ENCODE measurements at places on chromosomes 7 and 10.

- DNase-seq: no peak
Observed at GRCh38 chr10:97479939-97480338, 18.3 kb downstream of the MMS19 start.

- DNase-seq: no peak
Observed at GRCh38 chr10:120883071-120883470, 31.9 kb downstream of the WDR11 start.

DNA sequence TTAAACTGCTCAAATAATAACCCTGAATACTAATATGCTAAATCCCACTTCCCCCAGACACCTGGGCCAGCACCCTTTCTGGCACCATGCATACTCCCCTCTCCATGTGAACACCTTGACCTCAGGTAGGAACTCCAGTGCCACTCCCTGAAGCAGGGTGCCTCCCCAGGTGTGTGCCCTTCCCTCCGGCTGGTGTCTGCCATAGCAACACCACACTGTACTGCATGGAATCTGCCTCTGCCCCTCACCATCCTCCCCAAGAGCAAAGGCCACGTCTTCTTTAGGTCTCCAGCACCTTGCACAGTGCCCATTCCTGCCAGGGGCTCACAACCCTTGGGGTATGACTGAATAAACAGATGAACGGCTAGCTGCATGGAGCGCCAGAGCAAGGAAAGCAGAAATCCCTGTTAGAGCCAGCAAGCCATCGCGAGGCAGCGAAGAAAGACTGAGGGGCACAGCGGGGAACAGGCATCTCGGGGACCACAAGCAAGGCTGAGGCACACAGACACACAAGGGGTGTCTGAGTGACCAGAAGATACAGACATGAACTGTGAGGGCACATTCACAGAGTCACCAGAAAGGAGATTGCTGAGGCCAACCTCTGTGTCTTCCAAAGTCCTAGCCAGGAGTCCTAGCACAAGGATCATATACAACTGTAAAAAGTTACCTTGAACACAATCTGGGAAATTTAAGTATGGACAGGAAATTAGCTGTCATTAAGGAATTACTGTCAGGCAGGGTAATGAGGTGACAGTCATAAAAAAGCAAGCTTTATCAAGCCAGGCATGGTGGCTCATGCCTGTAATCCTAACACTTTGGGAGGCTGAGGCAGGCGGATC is 25.7 kb downstream of the COBL start:
- DNase-seq: no peak

DNA sequence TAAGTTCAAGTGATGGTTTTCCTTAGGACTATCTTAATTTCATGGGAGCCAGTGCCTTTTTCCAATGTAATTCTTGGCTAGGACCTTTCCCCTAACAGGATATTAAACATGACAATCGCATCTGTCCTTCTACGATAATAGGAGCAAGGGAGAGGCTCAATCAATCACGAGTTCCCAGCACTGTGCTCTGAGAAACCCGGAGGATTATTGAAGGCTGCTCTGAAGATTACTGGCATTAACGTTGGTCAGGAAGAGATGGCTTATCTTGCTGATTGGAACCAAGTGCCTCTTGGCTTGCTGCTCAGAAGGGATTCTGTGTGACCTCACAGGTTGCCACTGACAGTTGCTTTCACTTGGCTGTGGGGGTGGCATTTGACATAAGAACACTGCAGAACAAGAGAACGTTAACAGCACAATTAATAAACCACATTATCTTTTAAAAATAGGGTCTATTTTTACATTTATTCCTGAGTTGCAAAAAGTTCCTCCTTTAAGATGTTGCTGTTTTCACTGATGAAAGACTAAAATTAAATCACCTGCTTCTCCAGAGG is 252.1 kb upstream of the TAC1 start:
- no peak for DNase-seq

DNA sequence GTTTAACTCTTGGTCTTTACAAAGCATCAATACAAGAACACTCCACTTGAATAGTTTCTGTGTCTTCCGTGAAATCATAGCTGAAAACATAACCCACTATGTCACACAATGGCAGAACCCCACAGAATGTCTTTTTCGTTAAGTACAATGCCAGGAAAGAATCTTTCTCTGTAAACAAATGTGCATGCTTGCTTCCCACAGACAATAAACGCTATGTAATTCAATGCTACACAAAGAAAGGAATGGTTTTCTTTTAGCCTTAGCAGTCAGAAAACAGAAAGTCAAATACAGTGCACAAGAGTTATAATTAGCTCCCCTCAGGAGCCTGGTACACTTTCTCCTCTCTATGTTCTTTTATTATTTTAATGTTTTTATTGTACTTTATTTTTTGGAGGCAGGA is 186.1 kb downstream of the SRPK2 start:
- DNase-seq: no peak

DNA sequence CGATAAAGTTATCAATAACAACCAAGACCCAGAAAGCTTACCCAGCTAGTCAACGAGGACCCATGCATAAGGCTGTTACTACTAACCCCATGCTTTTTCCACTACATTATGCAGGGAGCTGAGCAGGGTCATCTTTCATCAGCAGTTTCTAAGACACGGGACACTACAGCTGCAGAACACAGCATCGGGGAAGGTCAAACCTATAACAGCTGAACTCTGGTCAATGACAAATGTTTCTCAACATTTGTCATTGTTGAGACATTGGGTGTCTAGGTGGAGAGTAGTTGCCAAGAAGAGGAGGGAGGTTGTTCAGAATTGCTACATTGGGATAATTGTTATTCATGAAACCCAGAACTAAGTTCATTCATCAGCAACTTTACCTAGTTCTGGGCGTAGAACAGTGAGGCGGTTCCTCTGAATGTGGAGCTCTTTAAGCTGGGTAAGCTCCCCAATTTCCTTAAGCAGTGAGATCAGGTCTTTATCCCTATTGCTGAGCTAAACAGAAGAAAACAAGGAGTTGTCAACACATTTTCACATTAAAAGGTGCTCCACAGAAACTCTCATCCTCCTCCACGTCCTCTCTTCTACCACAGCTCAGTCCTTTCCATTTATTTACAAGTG is 105.6 kb downstream of the ZNF22 start:
- DNase-seq: no peak

- no peak for DNase-seq
Observed at GRCh38 chr10:13984647-13985155, 346.0 kb downstream of the FRMD4A start.

GRCh38 chr10:88095778-88096431 is 232.5 kb downstream of the PTEN start:
- no peak for DNase-seq

DNA sequence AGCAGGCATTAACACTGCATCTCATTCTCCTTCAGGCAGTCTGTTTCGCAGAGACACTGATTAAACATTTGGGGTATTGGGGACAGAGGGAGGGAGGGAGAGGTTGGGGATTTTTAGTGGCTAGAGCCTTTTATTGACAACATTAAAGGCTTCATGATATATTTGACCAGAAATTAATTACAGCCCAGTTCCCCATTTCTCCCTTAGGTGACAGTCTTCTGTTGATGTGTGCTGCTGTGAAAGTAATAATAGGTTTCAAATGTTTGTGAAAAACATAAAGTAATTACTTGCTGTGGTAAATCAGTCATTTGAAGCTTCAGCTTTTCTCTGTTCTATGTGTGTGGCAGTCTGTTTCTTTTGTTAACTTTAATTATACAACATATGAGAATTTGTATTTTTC is 105.3 kb upstream of the LRGUK start:
- no peak for DNase-seq

- DNase-seq: no peak
Observed at GRCh38 chr7:121301446-121302213, 27.2 kb upstream of the WNT16 start.

- no peak for DNase-seq
Observed at GRCh38 chr7:142414135-142414534, 156.3 kb upstream of the PRSS58 start.
